ENCODE measurements at places on chromosomes 6 and 20.

- no peak for DNase-seq
These were observed 4.8 kb downstream of the COL19A1 start for GRCh38 chr6:69871107-69871506.

DNA sequence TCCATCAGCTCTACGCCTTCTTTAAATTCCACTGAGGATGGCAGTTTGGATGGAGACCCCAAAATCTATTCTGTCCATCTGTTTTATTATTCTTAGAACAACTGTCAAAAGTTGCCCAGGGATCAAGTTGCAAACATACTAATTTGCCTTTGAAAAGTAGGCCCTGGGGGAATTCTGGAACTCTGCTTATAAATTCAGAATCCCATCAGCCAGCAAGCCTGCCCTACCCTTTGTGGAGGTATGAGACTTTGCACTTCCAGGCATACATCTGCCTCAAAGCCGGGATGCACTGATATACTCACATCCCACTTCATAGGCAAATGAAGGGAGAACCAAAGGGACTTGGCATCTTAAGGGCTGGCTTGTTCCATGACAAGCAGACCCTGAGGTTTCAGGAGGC lies 93.6 kb downstream of the INSM1 start:
- no peak for DNase-seq

DNA sequence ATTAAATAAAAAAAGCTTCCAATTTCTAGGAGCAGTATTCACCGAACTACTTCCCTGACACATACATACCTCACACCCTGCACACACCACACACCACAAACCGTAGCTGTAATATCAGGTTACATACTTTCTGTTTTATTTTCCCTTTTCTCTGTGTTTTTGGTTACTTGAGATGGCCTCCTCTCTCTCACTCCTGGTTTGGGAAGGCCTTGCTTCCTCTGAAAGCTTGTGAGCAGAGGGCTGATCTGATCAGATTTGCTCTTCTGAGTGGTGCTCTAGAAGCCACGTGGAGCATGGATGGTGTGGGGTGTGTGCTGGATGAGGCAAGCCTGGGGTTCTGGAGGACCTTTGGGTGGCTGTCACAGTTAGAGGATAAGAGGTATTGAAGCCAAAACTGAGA lies 20.9 kb downstream of the UTRN start:
- no peak for DNase-seq

GRCh38 chr6:131381052-131381708 lies 191.8 kb upstream of the ARG1 start:
- no peak for DNase-seq

GRCh38 chr6:87669051-87669450 lies 33.0 kb downstream of the AKIRIN2 start:
- no peak for DNase-seq

DNA sequence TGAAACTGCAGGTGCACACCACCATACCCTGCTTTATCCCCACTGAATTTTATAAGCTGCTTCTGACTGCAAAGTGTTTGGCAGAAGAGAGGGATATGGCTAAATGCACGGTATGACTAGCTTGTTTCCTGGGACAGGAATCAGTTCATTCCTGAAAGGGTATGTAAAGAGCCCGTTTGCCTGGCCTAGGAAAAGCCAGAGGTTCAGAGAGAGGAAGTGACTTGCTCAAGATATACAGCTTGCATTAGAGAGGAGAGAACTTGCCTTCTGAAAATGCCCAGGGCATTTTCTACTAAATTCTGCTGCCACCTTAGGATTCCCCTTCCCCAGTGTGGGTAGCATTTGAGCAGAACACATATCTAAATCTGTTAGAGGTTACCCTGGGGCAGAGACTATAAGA lies 683 bp upstream of the GCNT2 start:
- DNase-seq, result no peak
